Kidney epithelial cell (primary cell): ENCODE measurements at places on chromosomes 11 and 22.

DNA sequence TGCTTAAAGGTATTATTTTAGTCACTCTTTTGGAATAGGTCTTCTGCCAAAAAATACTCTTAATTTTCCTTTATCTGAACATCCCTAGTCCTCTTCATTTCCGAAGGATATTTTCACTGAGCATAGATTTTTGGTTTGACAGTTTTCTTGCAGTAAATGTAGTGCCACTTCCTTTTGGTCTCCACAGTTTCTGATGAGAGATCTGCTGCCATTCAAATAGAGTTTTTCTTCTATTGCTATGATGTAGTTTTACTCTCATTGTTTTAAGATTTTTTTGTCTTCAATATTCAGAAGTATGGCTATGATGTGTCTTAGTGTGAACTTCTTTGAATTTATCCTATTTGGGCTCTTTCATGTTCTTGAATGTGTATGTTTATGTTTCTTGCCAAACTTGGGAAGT, 281.1 kb upstream of the SORL1-AS1 start:
- DNase-seq = no peak

GRCh38 chr11:34890812-34891211, 25.4 kb downstream of the APIP start:
- no peak for DNase-seq

DNA sequence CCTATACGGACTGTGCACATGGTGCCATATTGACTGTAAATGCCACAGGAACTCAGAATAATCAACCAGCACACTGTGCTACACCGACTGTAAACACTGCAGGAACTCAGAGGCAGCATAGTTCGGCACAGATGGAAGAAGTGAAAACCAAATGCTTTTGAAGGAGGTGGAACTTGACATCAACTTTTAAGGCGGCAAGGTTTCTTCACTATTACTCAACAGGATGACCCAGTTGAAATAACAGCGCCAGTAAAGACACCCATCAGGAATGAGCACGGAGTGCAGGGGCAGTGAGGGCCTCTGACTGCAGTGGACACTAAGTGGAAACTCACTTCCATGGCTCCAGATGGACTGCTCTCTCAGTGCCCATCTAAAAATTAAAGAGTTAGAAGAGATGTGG, 15.7 kb downstream of the TESMIN start:
- no peak for DNase-seq

GRCh38 chr11:22337596-22338485, at the start of gene SLC17A6:
TSS of gene SLC17A6 (plus strand) at chr11:22338381. CDS start at chr11:22338534, 153 bp downstream.
- DNase-seq = no peak

GRCh38 chr11:20342347-20343141, 21.0 kb upstream of the HTATIP2 start:
- no peak for DNase-seq

- no peak for DNase-seq
Observed at GRCh38 chr11:115168229-115168671, 336.0 kb downstream of the CADM1 start.

GRCh38 chr22:50702261-50702671, 29.6 kb downstream of the SHANK3 start:
- no peak for DNase-seq

- no peak for DNase-seq
Observed at GRCh38 chr11:132423266-132423665, 1052.9 kb downstream of the NTM start.
